NCI-H524 (cell line): ENCODE measurements at places on chromosomes 2 and 18.

DNA sequence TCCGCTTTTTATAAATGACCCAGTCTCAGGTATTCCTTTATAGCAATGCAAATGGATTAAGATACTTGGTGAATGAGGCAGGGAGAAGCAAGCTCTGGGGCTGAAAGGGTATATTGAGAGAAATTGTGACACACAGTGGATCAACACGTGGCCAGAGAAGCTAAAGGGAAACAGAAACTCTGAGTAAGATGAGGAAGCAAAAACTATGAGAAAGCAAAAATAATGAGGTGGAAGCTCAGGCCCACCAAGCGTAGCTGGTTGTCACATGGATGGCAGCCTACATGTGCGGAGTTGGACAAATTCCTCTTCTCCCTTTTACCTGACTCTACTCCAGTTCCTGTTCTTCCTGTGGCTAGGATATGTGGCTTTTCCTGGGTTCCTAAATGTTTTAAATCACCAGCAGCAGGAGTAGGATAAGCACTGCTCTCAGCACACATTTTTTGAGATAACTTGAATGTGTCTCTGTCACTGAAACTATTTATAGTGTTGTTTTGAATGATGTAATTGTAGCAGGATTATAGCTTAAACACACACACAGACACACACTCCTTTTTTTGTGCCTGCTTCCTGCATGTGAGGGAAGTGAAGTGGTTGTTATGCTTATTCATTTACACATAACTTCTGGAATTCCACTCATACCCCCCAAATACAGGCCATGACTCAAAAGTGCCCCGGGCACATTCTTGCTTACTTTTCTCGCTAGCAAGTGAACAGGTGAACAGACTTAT, 30.1 kb upstream of the EPC2 start:
- DNase-seq, result no peak

- DNase-seq, result peak; percentile 41
These were observed 89.5 kb upstream of the RBMS1 start for GRCh38 chr2:160583146-160583535.

DNA sequence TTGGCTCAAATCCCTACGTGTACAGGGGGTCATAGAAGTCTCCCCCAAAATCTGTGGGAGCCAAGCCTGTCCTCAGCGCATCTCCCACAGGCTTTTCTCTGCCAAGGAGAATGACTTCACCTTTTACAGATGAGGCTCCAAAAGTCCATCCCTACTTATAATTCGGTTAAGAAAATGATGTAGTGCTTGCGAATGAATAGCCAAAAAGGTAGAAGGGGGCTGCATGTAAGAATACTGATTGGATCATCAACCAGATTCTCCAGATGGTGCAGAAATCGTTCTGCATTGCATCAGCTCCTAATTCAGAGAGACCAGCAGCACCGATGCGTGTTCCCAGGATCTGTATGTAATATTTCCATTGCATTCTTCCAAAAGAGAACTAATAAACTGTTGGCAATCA, 91.9 kb downstream of the EPHA4 start:
- DNase-seq, result no peak

- no peak for DNase-seq
These were observed 293.5 kb downstream of the ASXL3 start for GRCh38 chr18:33871363-33872025.

DNA sequence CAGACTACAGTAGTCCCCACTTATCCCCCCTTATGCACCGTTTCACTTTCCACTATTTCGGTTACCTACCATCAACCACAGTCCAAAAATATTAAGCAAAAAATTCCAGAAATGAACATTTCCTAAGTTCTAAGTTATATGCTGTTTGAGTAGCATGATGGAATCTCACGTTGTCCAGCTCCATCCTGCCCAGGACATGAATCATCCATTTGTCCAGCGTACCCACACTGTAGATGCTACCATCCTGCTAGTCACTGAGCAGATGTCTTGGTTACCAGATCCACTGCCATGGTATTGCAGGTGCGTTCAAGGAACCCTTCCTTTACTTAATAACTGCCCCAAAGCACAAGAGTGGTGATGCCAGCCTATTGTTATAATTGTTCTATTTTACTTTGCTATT, 87.9 kb downstream of the ACVR1 start:
- DNase-seq, result no peak

DNA sequence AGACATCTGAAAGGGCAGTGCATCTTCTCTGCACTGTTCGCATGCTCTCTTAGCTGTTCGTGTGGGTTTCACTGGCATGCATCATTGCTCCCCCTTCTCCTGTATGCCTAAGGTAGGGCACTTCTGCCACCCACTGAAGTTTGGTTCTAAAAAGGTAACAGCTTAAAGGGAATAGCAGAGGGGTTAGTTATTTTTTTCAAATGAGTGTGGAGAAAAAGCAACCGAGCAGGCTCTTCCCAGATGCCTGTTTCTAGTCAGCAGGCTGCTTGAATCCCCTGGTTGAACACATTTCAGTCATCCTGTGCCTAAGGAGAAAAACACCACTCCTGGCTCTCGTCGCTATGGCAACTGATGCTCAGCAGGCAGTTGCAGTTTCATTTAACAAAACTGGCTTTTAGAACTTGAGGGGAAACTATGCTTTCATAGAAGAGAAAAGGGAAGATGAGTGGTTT, 69.8 kb upstream of the GALNT3 start:
- DNase-seq, result peak; percentile 57

DNA sequence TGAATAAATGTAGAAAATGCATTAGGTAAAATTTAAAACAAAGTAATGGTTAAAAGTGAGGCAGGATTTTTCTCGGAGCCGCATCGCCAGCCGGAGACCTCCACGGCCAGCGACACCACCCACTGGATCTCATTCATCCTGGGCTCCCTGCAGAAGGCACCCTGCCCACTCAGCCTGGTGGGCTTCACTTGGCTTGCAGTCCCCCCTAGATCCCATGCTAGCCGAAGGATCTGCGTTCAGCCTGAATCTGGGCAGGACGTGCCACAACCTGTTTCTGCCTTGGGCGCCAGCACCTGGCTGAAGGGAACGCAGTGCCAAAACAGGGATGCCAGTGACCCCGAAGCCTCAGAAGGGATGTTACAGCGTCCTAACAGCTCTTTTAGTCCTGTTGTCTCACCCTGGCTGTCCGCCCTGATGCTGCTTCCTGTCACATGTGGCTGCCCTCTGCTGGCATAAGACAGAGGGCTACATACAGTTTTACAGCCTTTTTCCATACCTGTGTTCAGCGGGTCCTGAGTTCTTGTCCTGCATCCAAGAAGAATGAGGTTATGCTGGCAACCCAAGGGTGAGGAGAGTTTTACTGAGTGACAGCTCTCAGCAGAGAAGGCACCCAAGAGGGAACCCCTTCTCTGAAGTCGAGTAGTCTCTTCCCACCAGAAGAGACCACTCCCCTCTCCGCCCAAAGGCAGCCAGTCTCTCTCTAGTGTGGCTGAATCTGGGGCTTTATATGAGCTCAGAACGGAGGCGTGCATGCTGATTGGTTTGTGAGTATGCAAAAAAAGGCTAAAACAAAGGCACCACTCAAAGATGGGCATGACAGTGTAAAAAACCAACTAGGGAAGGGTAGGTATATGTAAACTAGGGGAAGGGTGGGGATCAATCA, 173.1 kb upstream of the GYPC start:
- DNase-seq, result peak; percentile 14

DNA sequence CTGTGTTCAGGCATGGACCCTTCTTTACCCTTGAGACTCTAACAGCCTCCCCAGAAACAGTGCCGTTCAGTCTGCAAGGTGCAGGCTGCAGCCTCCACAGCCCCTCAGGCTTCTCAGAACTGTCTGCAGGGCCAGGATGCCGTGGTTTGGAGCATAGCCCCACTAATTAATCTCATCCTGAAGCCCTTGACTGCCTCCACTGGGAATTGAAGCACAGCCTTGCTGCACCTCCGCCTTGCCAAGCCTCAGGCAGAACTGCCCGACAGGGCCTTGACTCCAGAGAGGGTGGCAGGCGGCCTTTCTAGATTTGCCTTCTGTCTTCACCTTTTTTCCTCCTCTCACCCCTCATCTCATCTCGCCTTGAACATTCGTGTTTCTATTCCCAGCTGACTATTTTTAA, 119.8 kb downstream of the NRP2 start:
- DNase-seq, result peak; percentile 90

GRCh38 chr2:201420442-201421113, 30.7 kb downstream of the TRAK2 start:
- DNase-seq, result no peak

- DNase-seq, result peak; percentile 36
These were observed 122.1 kb upstream of the HS6ST1 start for GRCh38 chr2:128440666-128441340.

GRCh38 chr18:54220406-54220805, 4.1 kb downstream of the MBD2 start:
- DNase-seq, result peak; percentile 20

GRCh38 chr18:12656938-12657683, 796 bp downstream of the SPIRE1 start:
- DNase-seq, result peak; percentile 24

DNA sequence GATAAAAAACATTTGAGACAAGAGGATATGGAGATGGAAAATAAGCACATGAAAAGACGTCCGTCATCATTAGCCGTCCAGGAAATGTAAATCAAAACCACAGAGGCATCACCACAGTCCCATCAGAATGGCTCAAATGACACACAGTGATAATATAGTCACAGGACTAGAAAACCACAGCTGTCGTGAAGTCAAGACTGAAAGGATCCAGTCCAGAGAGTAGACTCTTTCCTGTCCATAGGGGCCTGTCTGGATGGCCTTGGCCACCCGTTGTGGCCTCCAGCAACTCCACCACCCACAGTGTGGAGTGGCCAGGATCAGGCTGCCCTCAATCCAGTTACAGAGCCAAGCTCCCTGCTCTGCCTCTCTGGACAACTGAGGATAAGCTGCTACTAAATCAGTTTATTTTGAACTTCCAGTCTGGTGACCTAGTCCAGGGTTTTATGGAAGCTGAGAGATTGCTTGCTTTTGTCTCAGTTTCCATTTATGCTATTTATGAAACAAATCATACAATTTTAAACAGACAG, 60.4 kb downstream of the RHOB start:
- no peak for DNase-seq

GRCh38 chr2:157899125-157899839, 23.2 kb upstream of the ACVR1 start:
- no peak for DNase-seq

- DNase-seq, result no peak
These were observed 56.1 kb downstream of the CNTNAP5 start for GRCh38 chr2:124081154-124081716.

DNA sequence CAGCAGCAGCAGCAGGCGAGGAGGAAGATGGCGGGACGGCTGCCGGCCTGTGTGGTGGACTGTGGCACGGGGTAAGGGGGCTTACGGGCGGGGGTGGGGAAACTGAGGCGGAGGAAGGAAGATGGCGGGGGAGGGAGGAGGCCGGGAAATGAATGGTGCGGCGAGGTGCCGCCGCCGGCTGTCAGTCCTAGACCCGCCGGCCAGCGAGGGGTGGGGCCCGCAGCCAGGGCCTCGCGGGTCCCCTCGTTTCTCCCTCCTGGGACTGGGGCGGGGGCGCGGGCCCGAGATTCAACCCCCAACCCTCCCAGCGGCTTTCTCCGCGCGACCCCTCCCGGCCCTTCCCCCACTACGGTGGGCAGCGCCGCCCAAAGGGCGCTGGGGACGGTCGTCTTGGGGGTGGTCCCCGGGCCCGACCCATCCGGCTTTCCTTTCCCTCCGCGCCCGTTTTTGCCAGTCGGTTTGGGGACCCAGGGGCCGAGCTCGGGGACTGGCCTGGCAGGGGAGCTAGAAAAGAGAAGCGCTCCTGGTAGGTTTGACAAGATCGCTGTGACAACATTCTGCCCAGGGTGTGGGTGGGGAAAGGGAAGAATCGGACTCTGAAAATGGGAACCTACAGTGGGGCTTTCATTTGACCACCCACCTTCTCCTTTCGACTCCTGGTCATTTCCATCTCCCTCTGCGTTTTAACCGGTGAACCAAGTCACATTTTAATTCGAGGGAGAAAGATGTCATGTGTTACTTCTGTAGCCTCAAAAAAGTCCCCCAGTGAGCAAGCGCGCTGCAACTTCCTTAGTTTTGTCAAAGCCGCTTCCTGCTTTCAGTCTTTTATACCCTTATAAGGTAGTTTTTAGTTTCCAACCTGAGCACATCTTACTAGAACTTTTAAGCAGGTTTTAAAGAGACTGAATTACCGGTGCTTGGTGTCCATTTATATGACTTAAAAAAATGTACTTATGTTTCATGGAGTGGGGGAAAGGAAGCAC, 655 bp downstream of the ACTR3 start:
- peak; percentile 42 for DNase-seq

DNA sequence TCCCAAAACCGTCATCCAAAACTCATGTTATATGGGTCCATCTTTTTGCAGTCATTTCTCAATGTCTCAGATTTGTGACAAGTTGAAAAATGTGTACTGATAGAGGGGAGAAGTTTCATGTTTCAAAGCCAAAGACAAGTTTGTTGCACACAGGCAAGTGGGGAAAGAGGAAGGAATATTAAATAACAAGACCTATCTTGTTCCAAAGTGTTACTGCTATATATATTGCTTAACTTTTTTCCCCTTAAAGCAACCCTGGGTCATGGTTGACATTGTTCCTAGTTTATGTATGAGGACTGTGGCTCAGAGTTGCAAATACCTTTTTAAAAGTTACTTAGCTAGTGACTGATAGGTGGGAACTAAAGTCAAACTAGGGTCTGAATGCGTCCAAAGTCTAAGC, 1.7 kb downstream of the ITGA4 start:
- DNase-seq, result peak; percentile 7

GRCh38 chr2:100929147-100929546, 72.9 kb upstream of the RPL31 start:
- no peak for DNase-seq

GRCh38 chr2:240405133-240405532, 30.3 kb upstream of the GPC1 start:
- no peak for DNase-seq

DNA sequence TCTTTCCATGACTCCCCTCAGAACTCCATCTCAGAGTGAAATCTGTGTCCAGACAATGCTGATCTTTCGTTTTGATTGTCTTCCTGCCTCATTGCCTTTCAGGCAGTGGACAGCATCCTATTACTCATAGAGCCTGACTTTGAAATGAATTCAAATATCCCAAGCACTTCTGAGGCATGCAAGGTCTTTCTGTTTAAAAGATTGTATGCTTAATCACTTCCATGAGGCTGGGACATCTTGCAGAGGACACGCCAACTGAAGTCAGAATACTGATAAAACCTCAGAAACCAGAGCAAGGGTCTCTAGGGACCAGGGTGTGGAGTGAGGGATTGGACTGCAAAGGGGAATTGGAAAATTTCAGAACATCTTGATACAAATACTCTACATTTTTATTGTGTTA, 836.5 kb upstream of the ID2 start:
- DNase-seq, result no peak

GRCh38 chr2:223815884-223816570, 21.4 kb downstream of the AP1S3 start:
- DNase-seq, result no peak
